ENCODE measurements at places on chromosomes 16 and 17.
A peak's percentile ranks its signal among the peaks of the same experiment; 100 is the strongest.

DNA sequence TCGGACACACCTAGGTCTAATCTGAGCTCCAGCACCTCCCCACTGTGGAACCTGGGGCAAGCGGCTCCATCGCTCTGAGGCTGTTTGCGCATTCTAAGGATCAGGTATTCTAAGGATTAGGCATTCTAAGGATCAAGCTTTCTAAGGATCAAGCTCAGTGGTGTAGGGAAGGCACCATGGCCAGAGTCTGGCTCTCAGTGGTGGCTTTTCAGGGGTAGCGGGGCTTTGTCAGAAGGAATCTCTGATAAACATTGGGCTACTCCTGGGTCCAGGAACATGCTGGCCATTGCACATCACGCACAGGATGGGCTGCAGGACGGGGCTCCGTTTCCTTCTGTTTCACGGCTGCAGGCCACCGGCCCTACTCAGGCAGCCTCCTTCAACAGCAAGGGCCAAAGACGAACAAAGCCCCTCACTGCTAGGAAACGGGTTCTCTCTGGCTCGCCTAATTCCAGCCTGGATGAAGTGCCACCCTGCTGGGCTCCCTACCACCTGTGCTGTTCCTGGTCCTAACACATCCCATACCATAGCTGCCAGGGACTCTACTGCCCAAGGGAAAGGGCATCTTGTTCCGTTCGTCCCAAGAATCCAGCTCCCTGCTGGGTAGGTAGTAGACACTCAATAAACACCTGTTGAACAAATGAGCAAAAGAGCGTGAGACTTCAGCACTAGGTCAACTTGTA, 5.5 kb downstream of the C1QTNF1 start:
- DNase-seq: no peak

- DNase-seq: no peak
Observed at GRCh38 chr17:41784207-41784744, 2.2 kb downstream of the JUP start.

GRCh38 chr17:83086907-83087787, 7.7 kb downstream of the METRNL start:
- no peak for DNase-seq

GRCh38 chr17:35377706-35378105, 4.3 kb upstream of the SLFN11 start:
- DNase-seq: no peak

DNA sequence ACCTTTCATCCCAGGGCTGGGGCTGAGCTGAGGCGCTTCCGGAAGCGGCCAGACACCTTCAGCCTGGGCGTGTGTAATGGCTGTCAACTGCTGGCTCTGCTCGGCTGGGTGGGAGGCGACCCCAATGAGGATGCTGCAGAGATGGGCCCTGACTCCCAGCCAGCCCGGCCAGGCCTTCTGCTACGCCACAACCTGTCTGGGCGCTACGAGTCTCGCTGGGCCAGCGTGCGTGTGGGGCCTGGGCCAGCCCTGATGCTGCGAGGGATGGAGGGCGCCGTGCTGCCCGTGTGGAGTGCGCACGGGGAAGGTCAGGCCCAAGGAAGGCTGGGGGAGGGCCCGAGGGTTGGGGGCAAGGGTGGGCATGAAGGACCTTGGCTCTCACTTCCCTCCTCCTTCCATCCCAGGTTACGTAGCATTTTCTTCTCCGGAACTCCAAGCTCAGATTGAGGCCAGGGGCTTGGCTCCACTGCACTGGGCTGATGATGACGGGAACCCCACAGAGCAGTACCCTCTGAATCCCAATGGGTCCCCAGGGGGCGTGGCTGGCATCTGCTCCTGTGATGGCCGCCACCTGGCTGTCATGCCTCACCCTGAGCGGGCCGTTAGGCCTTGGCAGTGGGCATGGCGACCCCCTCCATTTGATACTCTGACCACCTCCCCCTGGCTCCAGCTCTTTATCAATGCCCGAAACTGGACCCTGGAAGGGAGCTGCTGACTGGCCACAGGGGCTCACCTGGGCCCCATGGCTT, 19.6 kb downstream of the PFAS start:
- DNase-seq: no peak

GRCh38 chr16:57128771-57129389, 36.5 kb downstream of the CPNE2 start:
- DNase-seq: no peak

GRCh38 chr17:62033317-62033716, 31.8 kb downstream of the MED13 start:
- DNase-seq: no peak

DNA sequence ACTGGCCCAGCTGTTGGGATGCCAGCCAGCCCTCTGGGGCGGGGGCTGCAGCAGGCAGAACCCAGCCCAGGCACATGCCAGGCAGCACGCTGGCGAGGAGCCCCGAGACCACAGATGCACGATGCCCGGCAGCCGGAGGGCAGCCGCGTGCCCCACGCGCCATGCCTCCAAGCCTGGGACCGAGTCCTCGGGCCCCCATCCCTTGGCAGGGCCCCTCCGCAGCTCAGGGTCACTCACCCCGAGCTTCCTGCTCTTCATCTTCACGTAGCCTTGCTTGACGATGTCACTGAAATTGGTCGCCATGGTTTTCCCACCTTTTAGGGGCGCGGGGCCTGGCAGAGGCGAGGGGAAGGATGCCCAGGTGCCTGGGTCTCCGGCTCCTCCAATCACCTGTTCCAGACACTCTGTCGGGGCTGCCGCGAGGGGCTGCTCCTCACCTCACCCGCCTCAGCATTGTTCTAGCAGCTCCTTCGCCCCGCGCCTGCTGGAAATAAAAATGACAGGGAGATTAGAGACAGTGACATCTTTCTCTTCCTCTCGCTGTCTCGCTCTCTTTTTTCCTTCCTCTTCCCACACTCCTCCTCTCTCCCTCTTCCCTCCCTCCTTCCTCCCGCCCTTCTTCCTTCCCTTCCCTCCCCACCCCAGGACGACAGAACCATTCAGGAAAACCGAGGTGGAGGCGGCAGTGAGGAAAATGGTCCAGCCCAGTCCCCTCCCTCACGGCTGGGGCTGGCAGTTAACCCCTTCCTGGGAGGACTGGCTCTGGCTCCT, 6.9 kb downstream of the DOK4 start:
- DNase-seq: peak; percentile 54

- DNase-seq: no peak
Observed at GRCh38 chr17:19270704-19271611, 33.8 kb downstream of the EPN2 start.

- DNase-seq: no peak
Observed at GRCh38 chr17:34673995-34674890, 94.9 kb downstream of the TMEM132E start.

DNA sequence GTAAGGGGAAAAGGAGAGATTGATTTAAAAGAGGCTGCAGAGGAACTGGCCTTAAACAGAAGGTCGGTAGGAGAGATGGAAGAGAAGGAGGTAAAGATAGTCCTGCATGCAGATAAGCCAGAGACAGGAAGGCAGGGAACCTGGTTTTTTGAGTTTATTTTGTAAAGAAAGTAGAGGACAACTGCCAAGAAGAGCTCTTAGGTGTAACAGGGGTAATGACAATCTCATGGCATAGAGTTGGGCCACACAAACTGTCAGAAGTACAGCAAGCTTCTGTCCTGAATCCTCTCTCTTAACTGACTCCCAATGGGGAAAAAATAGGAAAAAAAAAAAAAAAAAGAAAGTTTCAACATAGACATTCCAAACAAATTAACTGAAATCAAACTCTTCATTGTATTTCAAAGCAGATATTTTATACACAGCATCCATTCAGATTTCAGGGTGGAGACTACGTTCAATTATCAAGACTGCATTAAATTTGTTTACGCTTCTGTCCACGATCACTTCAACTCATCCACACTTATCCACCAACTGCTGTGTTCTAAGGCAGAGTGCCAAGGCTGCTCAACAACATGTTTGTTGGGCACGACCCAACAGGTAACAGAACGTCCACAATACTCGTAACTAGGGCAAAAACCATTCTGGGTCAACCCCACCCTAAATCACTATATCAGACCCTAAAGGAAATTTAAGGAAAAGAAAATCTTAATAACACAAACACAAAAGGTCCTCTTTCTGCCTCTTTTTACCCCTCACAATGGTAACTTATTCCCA, 34.9 kb downstream of the USP31 start:
- no peak for DNase-seq

- peak; percentile 67 for DNase-seq
Observed at GRCh38 chr17:72121164-72122009, 567 bp downstream of the SOX9 start.

GRCh38 chr17:47316311-47316710, 7.4 kb upstream of the EFCAB13 start:
- DNase-seq: no peak

- no peak for DNase-seq
Observed at GRCh38 chr17:55983096-55983495, 170.2 kb upstream of the ANKFN1 start.

DNA sequence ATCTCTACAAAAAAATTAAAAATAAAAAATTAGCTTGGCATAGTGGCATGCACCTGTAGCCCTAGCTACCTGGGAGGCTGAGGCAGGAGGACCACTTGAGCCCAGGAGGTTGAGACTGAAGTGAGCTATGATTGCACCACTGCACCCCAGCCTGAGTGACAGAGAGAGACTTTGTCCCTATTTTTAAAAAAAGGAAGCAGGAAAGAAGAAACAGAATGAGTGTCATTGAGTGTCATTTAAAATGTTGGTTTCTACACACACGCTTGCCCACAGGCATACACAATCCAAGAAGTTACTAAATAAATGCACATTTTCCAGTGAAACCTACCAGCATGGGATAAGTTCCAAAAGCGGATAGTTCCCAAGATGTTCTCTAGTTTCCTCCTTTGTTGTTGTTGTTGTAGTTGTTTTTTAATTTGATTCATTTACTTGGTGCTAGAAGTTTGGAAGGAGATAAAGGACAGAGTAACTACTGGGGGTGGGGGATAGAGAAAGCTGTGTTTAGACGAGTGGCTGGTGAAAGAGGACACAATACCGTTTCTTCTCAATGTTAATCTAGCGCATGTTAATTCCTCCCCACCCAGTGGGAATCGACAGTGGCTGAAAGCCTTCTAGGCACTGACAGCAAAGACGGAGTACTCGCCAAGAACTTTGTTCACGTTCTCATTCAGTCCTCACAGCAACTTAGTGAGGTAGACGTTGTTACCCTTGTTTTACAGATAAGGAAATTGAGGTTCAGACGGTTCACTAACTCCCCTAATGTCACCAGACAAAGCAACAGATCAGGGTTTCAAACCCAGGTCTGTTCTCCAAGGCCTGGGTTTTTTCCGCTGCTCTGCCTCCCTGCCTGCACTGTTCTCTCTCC, 17.3 kb downstream of the MRPS23 start:
- no peak for DNase-seq

DNA sequence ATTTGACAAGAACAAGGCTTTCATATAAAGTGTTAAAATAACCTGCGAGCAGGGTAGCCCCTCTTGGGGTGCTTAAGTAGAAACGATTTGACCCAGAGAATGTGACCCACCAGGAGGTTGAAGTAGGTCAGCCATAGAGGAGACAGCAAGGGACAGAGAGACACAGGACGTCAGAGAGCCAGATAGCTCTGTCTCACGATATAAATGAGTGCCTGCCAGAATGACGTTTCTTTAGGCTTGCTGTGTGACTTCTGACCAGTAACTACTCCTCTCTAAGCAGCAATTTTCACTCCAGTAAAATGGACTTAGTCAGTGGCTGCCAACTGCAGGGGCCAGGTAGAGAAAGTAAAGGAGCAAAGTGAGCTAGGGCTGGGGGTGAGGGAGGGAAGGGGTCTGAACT, 473.0 kb upstream of the C16orf82 start:
- no peak for DNase-seq

DNA sequence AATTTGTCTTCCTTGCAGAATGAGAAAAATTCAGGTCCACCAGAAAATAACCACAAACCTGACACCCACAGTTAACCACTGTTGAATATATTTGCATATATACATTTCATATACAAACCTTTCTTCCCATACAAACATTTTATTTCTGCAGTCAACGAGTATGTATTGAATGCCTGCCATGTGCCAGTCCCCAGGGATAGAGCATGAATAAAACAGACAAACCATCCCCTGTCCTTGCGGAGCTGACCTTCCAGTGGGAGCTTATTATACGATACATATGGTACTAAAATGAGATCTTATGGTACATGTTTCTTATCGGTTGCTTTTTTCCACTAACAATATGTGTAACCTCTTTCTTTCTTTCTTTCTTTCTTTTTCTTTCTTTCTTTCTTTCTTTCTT, 116.7 kb downstream of the PITPNC1 start:
- DNase-seq: no peak

GRCh38 chr17:534071-534691, 180.5 kb downstream of the VPS53 start:
- peak; percentile 84 for DNase-seq

- no peak for DNase-seq
Observed at GRCh38 chr17:79150799-79151198, 76.2 kb downstream of the ENGASE start.

GRCh38 chr16:25771812-25772568, 80.2 kb downstream of the HS3ST4 start:
- DNase-seq: no peak

- DNase-seq: peak; percentile 31
Observed at GRCh38 chr16:72285728-72286127, 113.8 kb upstream of the PMFBP1 start.

- peak; percentile 29 for DNase-seq
Observed at GRCh38 chr17:35257208-35257659, 14.4 kb downstream of the SLFN5 start.

DNA sequence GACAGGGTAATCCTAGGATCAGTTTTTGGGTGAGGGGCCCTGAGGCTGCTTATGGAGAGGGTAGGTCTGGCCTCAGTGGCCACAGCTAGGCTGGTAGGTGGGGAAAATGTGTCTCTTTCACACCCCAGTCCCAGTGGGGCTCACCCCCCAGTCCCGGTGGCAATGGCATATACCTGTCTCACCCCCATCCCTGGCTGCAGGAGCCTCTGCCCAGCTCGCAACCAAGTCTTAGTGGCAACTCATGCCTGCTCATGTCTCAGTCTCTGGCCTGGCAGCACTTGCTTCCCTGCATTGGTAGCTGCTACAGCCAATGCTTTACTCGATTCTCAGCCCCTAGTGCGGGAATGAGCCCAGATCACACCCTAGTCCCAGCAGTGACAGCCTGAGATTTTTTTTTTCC, 221.5 kb downstream of the BCAS3 start:
- DNase-seq: no peak

DNA sequence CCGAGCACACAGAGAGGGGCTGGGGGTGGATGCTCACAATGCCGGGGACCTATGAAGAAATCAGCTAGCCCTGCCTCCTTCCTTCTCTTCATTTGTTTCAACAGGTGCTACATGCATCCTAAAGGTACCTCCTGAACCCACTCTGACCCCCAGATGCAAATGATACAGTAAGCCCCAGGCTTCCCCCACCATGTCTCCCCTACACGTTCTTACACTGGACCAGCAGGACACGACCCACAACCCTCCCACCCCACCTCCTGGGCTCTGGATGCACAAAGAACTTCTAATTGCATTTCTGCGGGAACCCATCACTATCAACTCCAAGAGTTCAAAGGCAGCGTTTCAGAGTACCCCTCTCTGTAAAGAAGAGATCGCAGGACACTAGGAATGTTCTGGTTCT, 2.1 kb downstream of the XYLT1 start:
- no peak for DNase-seq

DNA sequence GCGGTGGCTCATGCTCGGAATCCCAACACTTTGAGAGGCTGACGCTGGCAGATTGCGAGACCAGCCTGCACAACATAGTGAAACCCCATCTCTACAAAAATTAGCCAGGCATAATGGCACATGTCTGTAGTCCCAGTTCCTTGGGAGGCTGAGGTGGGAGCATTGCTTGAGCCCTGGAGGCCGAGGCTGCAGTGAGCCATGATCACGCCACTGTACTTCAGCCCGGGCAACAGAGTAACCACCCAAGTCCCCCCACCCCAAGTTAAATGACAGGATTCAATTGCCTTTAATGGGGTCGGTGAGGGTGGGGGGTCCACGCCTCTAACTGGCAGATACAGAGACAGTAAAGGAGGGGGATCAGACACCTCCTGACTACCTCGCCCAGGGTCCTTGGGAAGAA, 44.9 kb downstream of the EMP2 start:
- DNase-seq: no peak

Data from myocyte (in vitro differentiated cells).